ENCODE measurements at places on chromosomes 2 and 18.

GRCh38 chr18:22838221-22838620 lies 94.9 kb upstream of the RBBP8 start:
- no peak for DNase-seq

DNA sequence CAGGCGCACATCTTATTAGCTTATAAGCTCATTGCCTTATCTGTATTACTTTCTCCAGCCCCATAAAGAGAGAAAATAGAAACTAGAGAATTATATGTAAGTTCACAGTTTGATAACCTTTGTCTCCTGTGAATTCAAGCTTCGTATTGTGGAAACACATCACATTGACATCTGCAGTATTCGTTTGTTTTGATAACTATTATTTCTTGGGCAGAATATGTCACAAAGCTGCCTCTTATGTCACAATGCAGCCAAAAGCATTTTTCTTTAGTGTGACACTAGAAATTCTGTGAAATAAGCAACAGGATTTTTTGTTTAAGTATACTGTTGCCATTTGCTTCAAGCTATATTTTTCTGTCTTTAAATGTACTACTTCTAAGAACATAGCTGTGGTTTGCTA lies 221.5 kb downstream of the DOK6 start:
- DNase-seq, result no peak

GRCh38 chr18:65750389-65751154 lies at the start of gene CDH7:
CDH7 (plus strand) TSS chr18:65751012; CDS start chr18:65762843, 11,831 bp downstream.
- DNase-seq, result no peak

DNA sequence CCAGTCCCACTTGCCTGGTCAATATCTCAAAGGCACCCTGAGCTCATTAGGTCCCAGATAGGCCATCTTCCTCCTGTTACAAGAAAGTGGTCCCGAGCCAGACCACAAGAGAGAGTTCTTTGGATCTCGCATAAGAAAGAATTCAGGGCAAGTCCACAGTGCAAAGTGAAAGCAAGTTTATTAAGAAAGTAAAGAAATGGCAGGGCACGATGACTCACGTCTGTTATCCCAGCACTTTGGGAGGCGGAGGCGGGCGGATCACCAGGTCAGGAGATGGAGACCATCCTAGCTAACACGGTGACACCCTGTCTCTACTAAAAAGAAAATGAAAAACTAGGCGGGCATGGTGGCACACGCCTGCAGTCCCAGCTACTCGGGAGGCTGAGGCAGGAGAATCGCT lies 10.8 kb upstream of the SMAD7 start:
- DNase-seq, result no peak

- no peak for DNase-seq
Observed at GRCh38 chr2:98911376-98912154, 24.5 kb downstream of the CRACDL start.

- DNase-seq, result no peak
Observed at GRCh38 chr2:129459200-129459876, 520.1 kb upstream of the RAB6C start.

GRCh38 chr2:3659447-3660432 lies 1.7 kb downstream of the ALLC start:
- no peak for DNase-seq

DNA sequence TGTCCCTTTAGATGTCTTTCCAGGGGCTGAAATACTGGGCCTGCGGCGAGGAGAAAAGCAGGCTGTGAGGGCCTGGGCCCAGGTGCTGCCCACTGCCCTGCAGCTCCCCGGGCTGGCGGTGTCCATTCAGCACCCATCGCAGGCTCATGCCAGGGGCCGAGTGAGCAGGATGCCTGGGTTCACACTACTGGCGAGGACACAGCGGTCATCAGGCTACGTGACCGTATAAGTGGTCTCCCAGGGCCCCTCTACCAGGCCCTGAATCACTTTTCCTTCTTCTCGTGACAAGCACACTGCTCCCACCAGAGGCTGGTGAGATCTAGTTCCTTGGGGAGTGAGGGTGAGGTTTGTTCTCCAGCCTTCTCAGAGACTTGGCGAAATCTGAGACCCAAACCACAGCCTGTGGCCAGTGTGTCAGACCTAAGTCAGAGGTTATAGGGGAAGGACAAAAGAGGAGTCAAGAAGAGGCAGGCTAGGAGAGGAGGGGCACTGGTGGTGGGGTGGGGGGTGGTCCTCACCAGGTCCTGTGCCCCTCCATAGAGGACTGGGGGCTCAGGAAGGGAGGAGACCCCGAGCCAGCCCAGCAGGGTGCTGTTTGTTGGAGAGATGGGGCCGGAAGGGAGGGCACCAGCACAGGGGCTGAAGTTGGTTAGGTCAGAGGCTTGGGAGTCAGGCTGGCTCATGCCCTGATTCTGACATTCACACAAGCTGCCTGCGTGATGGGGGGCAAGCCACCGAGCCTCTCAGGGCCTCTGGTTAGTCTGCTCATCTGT lies 6.6 kb upstream of the SEMA4C start:
- DNase-seq, result no peak

DNA sequence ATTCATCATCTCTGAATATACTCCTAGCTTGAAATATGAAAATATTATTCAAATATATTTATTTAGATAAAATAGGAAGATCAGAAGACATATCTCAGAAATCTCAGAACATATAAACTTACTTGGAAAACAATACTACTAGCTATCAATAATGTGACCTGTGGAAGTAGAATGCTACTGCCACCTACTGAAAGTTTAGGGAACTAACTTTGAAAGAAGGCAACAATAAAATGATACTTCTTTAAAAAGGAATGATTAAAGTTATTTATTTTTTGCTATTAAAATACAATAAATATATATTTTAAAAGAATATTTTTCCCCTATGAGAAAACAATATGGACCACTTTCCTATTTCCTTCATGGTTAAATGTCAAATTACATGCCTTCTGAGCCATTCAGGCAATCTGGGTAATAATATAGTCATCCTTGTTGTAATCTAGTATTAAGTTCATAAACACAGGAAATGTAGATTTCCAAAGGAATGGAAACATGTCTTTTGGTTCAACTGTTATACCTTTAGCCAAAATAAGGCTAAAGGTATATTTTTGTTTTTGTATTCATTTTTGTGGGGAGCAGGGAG lies 26.0 kb downstream of the ACADL start:
- no peak for DNase-seq

DNA sequence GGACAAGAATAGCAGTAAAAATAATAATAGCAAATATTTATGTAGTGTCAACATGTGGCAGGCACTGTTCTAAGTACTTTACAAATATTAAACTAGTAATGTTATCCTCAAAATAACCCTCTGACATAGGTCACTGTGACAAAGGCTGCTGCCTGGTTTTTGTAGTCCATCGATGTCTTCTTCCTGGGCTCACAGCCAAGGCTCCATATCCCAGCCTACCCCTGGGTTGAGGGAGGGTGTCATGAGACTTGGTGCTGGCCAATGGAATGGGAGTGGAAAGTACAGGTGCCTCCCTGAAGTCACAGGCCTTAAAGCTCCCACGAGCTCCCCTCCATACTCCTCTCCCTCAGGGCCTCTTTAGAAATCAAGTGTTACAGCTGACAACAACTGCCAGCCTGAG lies 159.3 kb downstream of the CYRIA start:
- no peak for DNase-seq

DNA sequence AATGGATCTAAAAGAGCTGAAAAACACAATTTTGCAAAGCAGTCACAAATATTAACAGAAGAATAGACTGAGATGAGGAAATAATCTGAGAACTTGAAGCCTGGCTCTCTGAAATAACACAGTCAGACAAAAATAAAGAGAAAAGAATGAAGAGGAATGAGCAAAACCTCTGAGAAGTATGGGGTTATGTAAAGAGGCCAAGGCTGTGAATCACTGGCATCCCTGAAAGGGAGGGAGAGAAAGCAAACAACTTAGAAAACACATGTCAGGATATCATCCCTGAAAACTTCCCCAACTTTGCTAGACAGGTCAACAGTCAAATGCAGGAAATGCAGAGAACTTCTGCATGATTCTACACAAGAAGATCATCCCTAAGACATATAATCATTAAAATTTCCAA lies 73.5 kb upstream of the LHCGR start:
- no peak for DNase-seq

DNA sequence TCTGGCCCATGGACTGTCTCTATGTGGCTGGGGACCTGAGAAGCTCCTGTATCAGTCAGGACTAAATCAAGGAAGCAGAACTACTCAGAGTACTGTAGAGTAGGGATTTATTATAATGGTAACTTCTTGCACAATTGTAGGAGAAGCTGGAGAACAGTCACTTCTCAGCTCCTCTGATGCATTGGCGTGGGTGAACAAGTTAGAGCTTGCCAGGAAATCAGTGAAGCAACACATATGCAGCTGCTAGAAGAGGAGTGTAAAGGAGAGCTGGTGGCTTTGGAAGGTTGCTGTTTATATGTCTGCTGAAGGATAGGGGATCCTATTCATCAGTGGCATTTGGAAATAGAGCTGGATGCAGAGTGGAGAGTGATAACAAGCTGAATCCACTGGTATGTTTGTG lies 215.5 kb upstream of the CWC22 start:
- DNase-seq, result no peak

GRCh38 chr2:199855812-199856211 lies 4.8 kb upstream of the FTCDNL1 start:
- DNase-seq, result no peak

GRCh38 chr18:8142932-8143331 lies 466.3 kb upstream of the RAB12 start:
- DNase-seq, result no peak

- DNase-seq, result no peak
Observed at GRCh38 chr2:135149251-135149650, 97.2 kb downstream of the RAB3GAP1 start.

GRCh38 chr2:28009732-28010131 lies 119.2 kb downstream of the BABAM2 start:
- no peak for DNase-seq

DNA sequence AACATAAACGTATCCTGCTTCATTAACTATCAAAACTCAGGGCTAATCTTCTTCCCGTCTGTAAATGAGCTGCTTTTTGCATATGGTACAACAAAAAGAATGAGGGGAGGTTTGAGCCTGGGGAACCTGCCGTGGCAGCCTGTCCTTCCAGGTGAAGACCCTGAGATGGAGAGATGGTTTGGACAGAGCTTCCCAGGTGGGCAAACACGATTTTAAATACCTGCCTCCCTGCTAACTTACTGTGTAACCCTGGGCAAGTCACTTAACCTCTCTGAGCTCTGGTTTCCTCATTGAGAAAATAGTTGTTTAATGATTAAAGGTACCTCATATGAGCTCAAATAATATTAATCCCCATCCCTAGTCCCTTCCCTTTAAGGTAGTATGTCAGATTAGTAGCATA lies 9.0 kb downstream of the EMX1 start:
- DNase-seq, result no peak

DNA sequence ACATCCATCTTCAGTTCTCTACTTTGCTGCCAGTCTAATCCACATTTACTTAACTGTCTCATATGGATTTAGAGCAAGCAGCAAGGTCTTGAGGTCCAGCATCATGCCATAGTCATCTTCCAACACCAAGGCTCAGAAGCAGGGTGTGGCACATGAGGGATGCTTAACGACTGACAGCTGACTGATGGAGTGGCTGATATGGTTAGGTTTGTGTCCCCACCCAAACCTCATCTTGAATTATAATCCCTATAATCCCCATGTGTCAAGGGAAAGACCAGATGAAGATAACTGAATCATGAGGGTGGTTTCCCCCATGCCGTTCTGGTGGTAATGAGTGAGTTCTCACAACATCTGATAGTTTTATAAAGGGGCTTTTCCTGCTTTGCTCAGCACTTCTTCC lies 257.3 kb downstream of the NBAS start:
- no peak for DNase-seq

GRCh38 chr2:23375448-23375847 lies 9.5 kb upstream of the KLHL29 start:
- no peak for DNase-seq

DNA sequence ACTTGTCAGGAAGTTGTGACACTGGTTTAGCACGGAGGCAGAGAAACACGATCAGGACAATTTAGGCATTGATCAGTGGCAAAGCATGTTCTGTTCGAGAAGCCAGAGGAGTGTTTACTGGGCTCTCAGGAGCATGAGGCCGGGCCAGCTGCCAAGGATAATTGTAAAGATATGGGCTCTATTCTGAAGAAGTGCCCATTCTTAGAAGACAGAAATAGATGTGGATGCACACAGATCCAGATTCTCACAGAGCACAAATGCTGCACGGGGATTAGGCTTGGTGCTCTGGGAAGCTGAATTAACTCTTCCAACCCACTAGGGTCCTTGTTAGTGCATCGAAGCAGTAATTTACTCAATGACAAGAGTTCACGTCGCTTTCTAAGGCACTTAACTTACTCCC lies 16.2 kb downstream of the AFF3 start:
- no peak for DNase-seq

DNA sequence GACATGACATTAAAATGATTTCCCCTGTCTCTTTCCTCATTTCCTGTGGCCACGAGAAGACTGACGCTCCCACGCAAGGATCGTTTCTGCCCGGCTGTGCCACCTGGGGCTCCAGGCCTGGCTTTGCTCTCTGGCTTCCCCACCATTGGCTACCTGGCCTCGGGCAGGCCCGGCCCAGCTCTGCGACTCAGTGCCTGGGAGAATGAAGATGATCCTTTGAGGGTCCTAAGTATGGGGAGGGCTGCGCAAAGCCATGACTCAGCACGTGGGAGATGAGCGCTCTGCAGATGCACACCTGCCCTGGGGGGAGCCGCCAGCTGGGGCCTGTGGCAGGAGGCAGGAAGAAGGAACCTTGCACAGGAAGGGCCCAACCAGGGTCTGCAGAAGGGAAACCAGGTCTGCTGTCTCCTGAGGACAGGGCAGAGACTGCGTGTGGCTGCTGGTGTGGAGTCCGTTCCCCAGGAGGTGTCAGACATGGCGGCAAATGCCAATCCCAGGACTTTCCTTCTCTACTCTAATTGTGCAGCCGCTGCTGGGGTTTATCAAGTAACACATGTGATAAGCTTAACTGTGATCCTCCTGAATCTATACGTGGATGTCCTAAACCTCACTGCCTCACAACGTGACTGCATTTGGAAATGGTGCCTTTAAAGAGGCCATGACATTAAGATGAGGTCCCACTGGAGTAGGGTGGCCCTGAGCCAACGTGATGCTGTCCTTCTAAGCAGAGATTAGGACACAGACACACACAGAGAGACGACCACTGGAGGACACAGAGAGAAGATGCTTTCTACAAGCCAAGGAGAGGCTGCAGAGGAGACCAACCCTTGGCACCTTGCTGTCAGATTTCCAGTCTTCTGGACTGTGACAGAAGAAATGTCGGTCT lies 32.9 kb downstream of the MBP start:
- no peak for DNase-seq

DNA sequence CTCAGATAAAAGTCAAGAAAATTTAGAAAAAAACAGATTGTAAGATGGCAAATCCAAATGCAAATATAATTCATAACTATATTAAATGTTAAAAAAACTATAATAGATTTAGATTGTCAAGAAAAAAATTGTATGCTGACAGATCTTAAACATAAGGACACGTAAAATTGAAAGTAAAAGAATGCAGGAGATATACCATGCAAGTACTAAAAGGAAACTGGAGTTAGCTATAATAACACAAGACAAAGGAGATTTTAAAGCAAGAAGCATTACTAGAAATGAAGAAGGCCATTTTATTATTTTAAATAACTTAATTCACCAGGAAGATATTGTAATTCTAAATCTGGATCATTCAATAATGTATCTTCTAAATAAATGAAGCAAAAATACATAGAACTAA lies 48.3 kb downstream of the TTC21B start:
- no peak for DNase-seq

GRCh38 chr2:7040547-7040946 lies 123.3 kb downstream of the RNF144A start:
- DNase-seq, result no peak
